ENCODE measurements at places on chromosomes 5 and 9.

DNA sequence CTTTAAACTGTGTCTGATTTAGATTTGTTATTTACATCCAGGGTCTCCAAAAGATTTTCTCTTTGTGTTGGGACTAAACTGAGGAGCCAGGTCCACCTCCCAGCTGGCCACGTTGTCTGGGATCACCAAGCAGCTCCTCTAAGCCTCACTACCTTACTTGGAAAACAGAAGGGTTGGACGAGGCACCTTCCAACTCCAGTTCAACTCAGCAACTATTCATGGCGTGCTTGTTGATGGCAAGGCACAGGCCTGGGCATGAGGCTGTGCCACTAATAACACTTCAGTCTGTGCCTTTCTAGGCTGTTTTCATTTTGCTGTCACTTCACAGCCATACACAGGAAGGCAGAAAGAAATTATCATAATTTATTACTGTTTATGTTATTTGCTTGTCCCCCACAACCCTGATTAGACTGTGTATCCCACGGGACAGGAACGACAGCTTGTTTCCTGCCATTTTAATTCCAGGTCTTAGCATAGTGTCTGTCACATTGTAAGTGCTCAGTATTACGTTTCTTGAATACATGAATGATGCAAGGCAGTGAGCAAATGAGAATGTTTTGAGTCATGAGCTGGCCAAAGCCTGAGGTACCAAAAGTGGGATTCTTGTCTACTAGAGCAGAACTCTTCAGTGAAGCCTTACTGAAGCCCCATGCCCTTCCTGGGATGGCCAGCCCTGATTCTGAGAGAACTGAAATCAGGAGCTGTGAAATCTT, 125.8 kb downstream of the GALNT10 start:
- DNase-seq: no peak

DNA sequence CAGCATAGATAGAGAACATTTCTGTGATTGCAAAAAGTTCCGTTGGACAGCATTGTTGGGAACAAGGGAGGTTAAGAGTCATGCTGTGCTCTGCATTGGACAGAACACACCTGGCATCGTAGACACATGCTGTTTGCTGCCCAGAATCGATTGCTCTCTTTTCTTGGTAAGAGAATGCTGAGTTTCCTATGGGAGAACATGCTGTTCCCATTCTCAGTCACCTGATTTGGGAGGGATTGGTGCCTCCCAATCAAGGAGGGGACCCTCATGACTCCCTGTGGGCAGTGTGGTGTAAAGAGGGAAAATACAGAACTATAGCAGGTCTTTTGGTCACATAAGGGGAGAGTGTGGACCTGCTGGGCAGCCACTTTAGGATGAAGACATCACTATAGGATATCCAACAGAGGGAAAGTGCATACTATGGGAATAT, 555.4 kb upstream of the CLINT1 start:
- no peak for DNase-seq

DNA sequence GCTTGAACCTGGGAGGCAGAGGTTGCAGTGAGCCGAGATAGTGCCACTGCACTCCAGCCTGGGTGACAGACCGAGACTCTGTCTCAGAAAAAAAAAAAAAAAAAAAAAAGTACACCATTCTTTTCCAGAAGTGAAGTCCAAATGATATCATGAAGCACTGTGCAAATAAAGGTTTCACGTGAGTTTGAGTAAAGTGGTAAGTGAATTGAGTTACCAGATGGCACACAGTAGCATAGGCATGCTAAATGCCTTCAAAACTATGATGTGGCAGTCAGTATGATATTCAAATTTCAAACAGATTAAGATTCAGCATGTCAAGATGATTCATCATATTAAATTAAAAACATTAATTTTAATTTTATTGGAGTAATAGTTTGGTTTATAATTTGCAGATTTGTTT, 195.2 kb downstream of the TAF11L14 start:
- DNase-seq: no peak

- no peak for DNase-seq
Observed at GRCh38 chr9:121783521-121784507, 132.4 kb downstream of the DAB2IP start.

GRCh38 chr5:74538206-74538661, 102.3 kb downstream of the ENC1 start:
- DNase-seq: no peak

- DNase-seq: no peak
Observed at GRCh38 chr5:59711310-59711709, 182.2 kb downstream of the PDE4D start.

DNA sequence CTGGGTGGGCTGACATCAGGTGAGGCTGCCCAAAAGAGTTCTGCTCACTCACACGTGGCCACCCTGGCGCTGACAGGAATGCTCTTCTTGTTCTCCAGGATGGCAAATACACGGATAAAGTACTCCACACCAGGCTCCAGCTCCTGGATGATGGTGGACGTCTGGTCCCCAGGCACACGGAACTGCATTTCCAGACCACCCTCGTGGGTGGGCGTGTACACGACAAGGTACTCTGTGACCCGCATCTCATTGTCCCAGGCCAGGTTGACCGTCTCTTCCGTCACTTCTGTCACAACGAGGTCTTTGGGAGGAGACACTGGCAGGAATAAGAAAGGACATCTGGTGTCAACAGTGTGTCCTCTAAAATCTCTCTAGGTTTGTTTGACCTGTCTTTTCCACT, 33.8 kb downstream of the TNC start:
- DNase-seq: no peak

- no peak for DNase-seq
Observed at GRCh38 chr9:132409828-132410528, at the start of gene CFAP77. Gene CFAP77 (plus strand): TSS chr9:132410211. CDS start chr9:132410272, 61 bp downstream.

DNA sequence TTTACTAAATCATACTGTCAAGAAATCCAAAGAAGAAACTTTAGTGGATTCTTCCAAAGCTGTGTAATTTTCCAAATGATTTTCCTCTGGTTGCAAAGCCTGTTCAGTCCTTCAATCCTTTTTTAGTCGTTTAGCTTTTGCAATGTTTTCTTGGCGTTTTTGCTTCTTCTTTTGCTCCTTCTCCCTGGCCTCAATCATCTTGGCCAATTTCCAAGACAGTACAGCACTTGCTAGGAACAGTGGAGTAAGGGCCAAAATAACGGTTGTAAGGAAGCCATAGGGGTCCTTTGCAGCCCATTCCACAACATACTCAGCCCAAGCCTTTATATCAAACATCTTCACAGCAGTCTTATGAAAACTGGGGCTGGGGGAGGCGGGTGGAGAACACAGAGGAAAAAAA, 2.4 kb downstream of the SMIM15 start:
- no peak for DNase-seq
